NCI-H187 treated with DMSO at 0.1 percent for 48 hours (cell line): ENCODE measurements at places on chromosomes 5 and 9.
A peak's percentile ranks its signal among the peaks of the same experiment; 100 is the strongest.

DNA sequence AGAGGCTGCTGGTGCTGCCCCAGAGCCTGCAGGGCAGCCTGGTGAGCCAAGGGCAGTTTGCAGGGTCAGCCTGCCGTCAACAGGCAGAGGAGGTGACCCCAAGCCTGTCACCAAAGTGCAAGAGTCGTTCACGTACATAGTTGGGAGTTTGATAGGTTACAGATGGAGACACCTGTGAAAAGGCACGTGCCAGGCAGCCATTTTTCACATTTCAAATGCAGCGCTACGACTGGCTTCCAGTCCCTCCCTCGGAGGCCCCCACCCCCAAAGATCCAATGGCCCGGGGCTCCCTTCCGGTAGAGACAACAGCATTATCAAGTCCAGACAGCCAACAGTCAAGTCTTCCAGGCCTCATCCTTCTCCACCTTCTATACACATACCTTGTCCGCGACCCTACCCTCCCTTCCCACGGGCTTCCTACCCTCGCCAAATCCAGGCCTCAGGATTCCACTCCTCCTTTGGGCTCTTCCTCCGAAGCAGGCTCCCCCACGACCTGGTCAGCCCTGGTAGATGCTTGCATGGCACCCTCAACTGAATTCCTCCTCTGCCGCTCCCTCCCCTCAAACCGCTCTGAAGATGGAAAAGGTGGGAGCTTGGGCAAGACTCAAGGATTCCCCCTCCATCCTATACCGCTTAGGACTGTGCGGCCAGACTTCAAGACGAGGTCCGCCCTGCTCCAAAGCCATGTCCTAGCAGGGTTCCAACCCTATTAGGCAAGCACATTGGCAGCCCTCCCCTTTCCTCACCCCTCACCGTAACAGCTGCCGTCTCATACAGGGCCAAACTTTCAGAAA, 13.2 kb downstream of the HNRNPH1 start:
- no peak for DNase-seq

DNA sequence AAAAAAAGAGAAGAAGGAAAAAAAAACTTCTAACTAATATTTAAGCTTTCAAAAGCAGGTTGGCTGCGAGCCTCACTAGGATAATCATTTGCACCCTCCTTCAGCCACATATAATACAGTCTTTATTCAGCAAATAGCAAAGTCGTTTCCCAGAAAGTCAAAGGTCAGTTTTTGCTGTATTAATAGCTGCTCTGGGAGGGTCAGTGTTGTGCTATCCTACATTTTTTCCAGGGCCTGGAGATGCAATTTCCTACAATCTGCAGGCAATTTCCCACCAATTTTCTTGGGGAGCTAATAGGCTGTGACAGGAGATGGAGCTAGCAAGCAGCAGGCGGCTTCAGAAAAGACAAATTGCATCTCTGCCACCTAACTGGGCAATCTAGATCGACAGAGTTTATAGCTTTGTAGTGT, 136.8 kb downstream of the TLE1 start:
- DNase-seq: no peak

DNA sequence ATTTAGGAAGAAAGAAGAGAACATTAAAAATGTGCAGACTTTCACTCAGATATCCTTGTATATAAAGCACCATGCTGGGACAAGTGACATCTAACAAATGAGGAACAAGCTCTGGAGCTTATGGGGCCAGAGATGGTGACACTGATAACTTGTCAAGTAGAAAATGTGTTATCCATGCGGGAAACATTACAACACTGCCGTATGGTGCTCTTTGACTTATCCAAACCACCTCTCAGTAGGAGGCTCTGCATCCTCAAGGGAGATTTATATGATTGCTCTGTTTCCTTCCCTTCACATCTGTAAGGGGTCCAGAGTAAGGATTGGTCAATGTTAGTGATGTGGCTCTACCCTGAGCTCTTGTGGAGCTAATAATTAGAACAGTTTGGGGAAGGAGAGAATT, 23.5 kb downstream of the KCTD16 start:
- no peak for DNase-seq

- DNase-seq: no peak
These were observed 242.1 kb upstream of the NUDT12 start for GRCh38 chr5:103804711-103805110.

GRCh38 chr5:54180630-54181031, 129.7 kb downstream of the ARL15 start:
- DNase-seq: no peak

- no peak for DNase-seq
These were observed 111.3 kb upstream of the NR3C1 start for GRCh38 chr5:143514616-143515335.

DNA sequence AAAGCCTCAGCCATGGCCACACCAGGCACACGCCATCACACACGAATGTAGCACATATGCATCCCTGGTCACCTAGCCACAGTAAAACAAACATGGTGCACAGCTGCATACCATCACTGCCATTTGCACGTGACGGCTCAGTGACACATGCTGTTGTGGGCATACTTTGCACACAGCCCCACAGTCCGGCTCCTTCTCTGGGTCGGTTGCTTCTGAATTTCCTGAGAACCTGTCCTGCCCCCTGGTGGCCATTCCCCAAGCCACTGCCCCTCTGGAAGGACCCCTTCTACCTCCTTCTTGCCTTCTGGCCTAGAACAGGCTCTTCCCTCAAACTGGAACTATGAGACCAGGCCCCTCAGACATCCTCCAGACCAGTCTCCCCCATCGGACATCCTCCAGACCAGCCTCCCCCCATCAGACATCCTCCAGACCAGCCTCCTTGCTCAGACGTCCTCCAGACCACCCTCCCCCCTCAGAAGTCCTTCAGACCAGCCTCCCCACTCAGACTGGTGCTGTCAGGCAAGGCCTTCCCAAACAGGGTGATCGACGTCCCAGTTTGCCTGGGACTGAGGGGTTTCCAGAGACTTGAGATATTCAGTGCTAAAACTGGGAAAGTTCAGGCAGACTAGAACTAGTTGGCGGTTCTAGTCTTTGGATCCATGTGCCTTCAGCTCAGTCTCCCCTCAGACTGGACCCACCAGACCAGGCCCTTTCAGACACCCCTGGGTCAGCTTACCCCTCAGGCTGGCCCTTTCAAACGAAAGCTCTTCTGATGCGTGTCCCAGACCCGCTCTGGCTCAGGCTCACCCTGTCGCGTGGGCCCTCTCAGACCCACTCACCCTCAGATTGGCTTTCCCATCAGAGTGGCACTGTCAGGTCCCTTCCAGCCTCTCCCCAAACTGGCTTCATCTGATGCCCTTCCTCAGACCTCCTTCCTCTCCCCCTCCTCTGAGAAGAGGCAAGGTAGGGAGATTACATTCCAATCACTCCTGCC, 24.3 kb upstream of the ENHO start:
- no peak for DNase-seq

DNA sequence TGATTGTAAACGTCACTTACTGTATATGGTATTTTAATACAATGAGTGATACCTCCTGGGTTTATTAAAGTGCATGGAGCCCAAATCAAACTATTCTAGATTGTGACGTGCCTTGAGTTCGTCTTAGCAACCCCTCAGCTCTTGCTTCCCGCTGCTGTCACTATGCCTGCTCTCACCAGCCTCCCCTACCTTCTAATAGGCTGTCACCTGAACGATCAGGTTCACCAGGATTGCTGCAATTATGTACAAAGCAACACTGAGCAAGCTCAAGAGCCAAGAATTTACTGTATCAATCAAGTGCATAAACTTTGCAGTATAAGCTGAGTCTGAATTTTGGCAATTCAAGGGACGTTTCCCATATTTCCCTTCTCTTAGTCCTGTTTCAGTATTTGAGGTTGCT, 3.0 kb downstream of the LECT2 start:
- DNase-seq: no peak

- DNase-seq: peak; percentile 9
These were observed 107.3 kb downstream of the SNCAIP start for GRCh38 chr5:122419142-122419894.

DNA sequence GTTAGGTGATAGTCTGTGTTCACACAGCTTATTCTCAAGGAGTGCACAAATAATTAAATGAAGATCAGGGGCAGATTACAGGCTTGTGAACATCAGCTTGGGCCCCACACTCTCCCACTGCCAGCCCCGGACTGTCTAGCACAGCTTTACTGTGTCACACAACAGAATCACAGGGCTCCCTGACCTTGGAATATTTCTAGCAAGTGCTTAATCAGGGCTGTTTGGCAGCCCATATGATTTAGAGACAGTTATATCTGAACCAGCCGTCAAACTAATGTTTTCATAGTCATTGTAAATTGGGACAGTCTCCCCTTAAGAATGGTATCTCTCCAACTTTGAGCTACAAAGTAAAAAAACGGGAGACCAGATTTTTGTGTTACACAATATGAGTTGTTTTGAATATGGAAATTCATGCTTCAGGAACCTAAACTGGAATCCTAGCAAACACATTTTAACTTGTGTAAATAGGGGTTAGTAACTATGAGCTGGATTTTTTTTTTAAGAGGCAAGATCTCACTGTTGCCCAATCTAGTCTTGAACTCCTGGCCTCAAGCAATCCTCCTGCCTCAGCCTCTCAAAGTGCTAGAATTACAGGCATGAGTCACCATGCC, 517.6 kb downstream of the BNC2 start:
- no peak for DNase-seq

DNA sequence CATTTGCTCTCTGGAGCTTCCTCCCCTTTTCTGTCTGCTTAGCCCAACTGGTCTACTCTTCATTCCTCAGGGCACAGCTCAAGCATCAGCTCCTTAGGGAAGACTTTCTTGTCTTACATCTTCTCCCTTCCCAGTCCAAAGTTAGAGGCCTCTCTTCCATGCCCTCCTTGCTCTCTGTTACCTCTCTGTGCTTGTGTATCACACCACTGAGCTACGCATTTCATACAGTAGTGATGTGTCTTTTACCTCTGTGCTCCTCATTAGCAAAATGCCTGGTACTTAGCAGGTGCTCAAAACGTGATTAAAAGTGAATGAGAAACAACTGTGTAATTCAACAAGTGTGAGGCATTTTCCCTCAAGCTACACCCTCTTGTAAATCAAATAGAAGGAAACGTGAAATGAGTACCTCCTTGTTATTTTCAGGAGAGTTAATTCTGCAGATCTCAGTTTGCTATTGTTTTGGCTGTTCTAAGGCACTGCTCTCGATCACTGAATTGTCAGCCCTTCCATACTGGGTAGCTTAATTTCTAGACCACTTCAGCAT, 39.0 kb downstream of the ERAP1 start:
- DNase-seq: no peak

DNA sequence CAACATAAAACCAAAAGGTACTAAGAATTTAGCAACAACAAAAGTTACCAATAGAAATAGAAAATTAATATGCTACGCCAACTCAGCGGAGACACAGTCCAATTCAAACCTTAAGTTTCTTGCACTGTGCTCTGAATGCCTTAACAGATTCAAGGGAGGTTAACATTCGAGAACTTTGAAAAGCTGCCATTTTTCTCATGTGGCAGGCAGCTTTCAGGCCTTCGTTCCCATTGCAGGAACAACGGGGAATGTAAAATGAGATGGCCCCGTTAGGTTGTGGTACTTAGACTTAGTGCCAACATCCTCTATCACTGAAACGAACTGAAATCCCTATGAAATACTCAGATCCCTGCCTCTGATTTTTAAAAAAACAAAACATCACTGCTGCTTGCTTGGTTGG, 22.4 kb downstream of the FNBP1 start:
- DNase-seq: no peak

GRCh38 chr9:121348221-121348620, 21.8 kb downstream of the STOM start:
- DNase-seq: no peak

DNA sequence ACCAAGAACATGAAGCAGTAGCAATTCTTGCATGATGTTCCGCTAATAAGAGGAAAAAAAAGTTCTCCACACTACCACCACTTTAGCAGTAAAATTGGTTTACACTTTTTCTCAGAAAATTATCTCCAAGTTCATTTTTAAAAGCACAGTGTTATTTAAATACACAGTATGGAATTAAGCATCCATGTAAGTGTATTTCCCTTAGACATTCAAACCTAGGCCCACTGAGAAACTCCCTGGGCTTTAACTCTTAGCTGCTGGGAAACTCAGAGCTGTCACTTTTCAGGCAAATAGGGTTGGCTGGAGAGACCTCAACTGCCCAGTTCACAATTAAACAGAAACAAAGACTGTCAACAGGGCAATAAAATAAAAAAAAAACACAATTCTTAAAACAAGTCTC, 2.7 kb downstream of the GNAQ start:
- DNase-seq: no peak

DNA sequence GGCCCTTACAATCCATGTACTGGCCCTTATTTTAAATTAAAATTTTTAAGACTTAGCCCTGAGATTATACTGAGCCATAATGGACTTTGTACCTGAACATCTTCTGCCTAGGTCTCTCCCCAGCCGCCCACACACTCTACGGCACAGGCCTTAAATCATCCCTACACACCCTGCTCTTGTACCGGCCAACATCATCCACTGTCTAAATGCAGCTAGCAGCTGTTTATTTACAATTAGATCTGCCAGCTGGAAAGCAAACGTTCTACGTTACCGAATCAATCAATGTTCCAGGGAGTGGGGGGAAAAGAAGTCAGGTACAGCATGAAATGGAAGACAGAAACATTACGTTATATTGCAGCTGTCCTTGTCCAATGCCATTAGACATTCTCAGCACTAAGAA, 88.4 kb upstream of the GRAMD2B start:
- no peak for DNase-seq

DNA sequence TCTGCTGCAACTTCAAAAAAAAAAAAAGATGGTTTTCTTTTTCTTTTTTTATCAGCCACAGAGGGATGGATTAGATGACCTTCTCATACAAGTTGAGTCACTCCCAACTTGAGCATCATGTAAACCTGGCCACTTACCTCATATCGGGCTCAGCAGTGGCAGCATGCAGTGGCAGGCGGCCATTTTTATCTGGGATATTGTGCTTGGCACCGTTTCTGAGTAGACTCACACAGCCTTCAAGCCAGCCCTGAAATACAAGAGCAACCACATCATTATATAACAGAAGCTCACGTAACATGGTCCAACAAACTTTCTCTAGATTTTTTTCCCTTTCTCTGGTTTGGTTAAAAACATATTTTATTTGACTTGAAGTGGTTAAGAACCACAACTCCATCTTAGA, 62.6 kb downstream of the ANKRD55 start:
- no peak for DNase-seq

- DNase-seq: no peak
These were observed 349.9 kb upstream of the CCNH start for GRCh38 chr5:87762631-87763030.

- DNase-seq: no peak
These were observed 379.5 kb upstream of the EDIL3 start for GRCh38 chr5:84764227-84764626.

DNA sequence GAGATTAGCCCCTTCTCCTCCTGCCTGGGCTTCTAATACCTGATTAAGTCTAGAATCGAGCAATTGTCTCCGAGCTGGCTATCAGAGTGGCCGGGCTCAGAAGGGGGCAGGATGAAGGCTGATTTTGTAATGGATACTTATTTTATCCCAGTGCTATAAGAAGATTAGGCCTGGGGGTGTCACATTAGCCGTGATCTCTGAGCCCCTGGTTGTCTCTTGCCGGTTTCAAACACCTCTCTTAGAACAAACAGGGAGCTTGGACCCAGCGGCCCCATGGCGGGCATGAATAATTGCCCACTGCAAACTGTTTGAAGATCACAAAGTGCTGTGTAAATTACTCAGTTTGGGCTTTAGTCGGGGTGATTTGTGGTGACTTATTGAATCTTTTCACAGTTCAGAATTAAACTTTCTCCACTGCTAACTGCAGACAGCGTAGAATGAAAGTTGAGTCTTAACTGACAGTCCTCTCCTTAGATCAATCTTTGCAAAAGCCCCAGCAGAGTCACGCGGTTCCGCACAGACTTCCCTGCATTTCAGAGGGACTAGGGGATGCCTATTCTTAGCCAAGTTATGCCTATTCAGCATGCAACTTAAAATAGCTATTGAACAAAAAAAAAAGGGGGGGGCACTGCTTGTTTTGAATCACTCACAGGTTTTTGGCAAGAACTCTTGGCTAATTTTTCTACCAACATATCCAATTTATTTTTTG, 200.6 kb upstream of the IRX1 start:
- no peak for DNase-seq
